ENCODE measurements at places on chromosomes 16 and 17.

GRCh38 chr17:72340836-72341235 lies 220.0 kb downstream of the SOX9 start:
- DNase-seq, result no peak

- DNase-seq, result no peak
Observed at GRCh38 chr17:55190748-55191147, 74.0 kb upstream of the HLF start.

- no peak for DNase-seq
Observed at GRCh38 chr16:57667526-57668262, 412 bp upstream of the ADGRG3 start.

DNA sequence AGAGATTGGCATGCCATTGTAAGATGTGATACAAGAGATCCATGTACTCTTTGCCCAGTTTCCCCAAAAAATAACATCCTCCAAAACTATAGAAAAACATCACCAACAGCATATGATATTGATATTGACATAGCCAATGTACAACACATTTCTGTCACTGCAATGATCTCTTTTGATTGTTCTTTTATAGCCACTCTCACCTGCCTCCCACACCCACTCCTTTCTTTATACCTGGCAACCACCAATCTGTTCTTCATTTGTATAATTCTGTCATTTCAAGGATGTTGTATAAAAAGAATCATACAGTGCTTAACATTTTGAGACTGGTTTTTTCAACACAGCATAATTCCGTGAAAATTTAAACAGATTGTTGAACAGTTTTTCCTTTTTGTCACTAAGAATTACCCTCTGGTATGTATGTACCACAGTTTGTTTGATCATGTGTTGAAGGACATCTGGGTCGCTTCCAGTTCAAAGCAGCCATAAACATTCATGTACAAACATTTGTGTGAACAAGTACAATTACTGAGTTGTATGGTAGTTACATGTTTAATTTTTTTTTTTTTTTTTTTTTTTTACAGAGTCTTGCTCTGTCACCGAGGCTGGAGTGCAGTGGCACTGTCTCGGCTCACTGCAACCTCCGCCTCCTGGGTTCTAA lies 9.9 kb downstream of the KRTAP9-1 start:
- no peak for DNase-seq

GRCh38 chr17:49952912-49953497 lies 16.0 kb upstream of the DLX4 start:
- no peak for DNase-seq

DNA sequence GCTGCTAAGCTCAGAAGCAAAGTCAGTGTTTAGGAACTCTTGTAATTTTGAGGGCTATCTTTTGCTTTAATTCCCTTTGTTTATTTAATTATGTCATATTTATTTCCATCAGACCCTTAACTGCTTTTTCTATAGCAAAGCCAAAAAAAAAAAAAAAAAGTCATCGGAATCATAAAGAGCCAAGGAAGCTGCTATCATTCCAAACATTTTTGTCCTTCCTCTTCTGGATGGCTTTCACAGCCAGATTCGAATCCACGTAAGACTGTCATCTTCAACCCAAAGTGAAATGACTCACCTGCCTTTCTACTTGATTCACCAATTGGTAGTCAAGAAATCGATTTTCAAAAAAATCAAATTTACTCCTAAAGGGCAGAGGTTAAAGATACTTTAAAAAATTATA lies 38.4 kb downstream of the WIPI1 start:
- no peak for DNase-seq

- no peak for DNase-seq
Observed at GRCh38 chr16:53925107-53925410, 221.1 kb downstream of the FTO start.

GRCh38 chr16:27474041-27474440 lies 72.1 kb downstream of the IL21R start:
- DNase-seq, result no peak

DNA sequence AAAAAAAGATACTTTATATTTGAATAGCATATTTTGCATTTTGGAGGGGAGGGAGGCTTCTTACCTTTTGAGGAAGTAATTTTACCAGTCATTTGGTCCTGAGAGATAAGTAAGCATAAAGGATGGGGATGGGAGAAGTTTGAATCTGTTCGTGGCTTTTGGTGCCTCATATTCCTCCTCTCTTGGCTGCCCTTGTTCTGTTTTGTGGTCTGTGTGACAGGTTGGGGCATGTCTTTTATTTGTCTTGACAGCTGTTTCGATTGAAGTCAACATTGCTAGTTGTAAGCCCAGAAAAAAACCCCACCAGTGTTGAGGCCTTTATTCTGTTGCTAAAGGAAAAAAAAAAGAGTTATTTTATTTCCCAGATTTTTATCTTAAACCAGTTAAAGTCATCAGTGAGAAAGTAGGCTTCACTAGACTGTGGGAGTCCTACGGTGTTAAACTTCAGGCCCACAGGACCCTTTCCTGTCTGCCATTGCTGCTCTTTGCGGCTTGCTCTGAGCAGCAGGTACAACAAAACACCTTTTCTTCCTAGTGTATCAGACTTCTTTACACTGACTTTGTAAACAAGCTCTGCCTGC lies 11.4 kb downstream of the SLC7A6 start:
- DNase-seq, result no peak

GRCh38 chr17:8387914-8388651 lies 5.1 kb upstream of the RPL26 start:
- no peak for DNase-seq

DNA sequence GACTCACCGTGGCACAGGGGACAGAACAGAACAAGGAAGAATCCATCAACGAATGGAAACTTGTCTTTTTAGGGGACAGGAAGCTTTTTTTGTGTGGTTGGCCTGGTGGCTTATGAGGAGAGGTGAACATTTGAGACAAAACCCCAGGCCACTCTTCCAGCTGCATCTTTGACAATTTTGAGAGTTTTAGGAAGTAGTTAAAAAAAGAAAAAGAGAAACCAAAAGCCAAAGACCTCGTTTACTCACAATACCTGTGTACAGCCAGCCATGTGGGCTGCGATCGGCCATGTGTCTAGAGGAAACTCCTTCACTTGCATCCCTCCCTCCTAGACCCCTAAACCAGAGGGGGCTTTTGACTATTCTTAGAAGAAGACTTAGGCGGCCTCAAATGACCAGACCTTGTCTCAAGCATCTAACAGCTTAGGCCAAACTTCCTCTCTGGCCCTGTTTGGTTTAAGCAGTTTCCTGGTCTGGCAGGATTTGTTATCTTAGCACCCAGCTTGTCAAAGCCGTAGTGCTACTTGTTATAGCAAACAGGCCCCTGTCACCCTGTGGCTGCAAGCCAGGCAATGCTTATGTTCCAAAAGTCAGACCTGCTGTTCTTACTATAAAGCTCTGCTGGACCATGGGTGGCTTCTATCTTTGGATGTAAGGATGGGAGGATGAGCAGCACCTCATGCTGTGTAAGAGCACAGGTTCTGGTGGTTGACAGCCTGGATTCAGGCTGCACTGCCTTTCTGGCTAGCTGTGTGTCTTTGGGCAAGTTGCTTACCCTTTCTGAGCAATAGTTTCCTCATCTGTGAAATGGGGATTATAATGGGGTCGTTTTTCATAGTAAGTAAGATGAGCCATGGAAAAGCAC lies 17.7 kb downstream of the KSR1 start:
- peak; percentile 53 for DNase-seq

DNA sequence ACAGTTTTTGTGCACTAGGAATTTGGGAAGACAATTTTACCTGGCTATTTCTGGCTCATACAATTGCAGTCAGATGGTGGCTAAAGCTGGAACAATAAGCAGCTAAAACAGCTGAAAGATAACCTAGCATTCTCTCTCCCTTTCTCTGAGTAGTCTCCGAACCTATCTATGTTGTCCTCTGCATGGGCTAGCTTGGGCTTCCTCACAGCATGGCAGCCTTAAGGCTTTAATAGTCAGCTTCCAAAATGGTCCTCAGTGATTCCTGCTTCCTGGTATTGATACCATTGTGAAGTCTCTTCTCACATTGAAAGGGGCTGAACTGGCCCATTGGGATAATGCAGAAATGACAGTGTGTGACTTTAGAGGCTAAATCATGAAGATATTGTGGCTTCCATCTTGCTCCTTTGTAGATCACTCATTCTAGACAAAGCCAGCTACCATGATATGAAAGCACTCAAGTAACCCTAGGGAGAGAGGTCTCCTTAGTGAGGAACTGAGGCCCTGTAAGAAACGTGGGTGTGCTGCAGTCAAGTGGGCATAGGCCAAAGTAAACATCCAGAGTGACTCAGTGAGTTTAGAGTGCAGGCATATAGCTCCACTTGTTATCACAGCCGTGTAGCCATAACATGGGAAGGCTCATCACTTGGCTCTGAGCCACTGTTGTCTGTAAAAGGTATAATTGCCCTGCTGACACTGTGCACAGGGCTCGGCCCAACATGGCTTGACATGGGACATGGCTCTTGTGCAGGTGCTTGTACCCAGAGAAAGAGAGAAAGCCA lies 5.5 kb upstream of the VKORC1 start:
- no peak for DNase-seq

GRCh38 chr17:82372249-82373071 lies 895 bp downstream of the UTS2R start:
- no peak for DNase-seq

GRCh38 chr16:51393381-51394005 lies 242.4 kb upstream of the SALL1 start:
- no peak for DNase-seq

DNA sequence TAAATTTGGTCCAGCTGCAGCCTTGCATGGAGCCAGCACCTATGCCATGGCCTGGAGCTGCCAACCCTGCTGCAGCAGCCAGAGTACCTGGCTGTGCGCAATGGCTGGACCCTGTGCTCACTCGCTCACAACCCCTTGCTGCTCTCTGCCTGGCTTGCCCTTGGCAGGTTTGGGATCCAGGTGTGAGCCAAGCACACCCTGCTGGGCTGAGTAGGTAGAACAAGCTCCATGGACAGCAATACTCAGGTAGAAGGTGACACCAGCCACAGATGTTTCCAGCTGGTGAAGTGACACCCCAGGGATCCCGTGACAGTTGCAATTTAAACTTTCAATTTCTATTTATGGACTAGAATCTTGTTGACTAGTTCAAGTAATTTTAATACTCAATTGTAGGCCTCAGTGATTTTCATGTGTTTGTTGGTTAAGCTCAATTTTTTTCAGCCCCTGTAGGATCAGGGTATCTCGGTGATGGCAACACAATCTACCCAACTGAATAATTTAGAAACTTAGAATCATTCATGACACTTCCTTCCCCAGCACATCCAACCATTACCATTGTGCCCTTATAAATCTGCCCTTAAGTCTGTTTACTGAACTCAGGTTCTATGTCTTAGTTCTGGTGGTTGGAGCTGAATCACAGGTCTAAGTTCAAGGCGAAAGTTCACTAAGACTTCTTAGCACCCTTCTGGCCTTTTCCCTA lies 480.0 kb downstream of the PMP22 start:
- no peak for DNase-seq

GRCh38 chr16:20741554-20742285 lies at the start of gene THUMPD1:
Gene THUMPD1 (minus strand): TSS chr16:20741818. CDS start chr16:20741739, 79 bp downstream.
- peak; percentile 92 for DNase-seq

- DNase-seq, result no peak
Observed at GRCh38 chr17:82668631-82669099, 20.4 kb upstream of the WDR45B start.

DNA sequence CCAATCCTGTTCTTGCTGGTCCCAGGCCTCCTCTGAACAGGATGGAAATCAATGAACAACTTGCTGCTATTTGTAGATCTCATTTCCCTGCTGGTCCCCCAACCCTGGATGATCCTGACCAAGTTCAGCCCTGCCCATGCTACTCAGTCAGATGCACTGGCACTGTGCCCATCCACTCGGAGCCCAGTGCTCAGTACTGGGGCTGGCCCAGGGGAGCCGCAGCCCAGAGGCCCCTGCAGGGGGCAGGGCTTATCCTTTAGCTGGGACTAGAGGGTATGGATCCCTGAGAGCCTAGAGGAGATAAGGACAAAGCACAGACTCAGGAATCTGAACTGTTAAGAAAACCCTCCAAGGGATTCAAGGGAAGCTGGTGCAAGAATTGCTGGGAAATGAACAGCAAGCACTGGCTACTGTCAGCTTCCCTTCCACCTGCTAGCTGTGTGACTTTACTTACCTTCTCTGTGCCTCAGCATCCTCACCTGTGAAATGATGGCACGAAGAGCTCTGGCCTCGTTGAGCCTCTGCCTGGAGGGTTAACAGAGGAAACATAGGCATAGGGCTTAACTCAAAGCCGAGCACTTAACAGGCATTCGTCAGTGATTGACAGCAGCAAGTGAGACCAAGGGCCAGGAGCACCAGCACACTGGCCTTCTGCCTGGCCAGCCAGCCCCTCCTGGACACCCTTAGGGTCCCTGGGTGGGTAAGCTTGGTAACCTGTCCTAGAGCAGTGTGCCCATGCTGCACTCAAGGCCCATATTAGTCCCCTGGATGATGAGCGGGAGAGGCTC lies 29.8 kb upstream of the C1QL1 start:
- no peak for DNase-seq

- no peak for DNase-seq
Observed at GRCh38 chr16:51542981-51543815, 392.1 kb upstream of the SALL1 start.

GRCh38 chr16:49542391-49542891 lies 168.8 kb downstream of the C16orf78 start:
- DNase-seq, result no peak

GRCh38 chr17:35947156-35947585 lies 3.7 kb upstream of the LYZL6 start:
- DNase-seq, result peak; percentile 16

GRCh38 chr16:1379304-1380076 lies 27.8 kb downstream of the GNPTG start:
- DNase-seq, result peak; percentile 26

DNA sequence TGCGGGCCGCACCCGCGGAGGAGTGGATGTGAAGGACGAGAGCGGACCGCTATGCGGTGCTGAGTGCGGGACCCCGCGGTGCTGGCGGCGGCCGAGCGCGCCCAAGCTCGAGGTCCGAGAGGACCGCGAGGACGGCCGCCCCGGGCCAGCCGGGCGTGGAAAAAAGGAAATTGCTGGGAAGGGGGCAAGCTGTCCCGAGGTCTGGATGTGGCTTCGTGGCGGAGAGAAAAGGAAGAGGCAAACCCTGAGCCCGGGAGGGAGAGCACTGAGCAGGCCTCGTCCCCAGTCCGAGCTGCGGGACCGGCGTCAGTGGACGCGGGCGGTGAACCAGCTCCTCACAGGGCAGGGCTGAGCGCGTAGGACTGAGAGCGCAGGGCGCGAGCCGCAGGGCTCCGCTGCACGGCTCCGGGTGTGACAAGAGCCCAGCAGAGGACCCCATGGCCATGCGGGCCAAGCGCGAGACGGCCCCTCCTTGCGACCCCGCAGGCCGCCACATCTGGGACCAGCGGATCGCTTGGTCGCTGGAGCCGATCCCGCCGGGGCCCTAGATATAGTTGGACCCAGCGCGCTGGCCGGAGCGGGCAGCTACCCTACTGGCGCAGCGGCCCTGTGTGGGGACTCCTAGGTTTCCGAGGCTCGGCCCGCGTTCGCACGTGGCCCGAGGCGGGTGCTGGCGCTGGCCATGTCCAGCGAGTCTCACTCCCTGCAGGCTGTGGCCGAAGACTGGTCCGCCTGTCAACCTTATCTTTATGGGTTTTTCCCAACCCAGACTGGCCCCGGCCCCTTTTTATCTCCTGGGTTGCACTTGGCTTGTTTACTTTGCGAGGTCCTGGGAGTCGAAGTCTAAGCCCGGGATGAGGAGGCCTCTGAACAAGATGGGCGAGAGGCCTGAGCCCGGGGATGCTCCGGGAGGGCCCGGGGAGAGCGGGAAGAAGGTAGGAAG lies 2.4 kb downstream of the TBX4 start:
- no peak for DNase-seq

GRCh38 chr17:40110026-40110845 lies 9.8 kb upstream of the NR1D1 start:
- no peak for DNase-seq
